ENCODE measurements at places on chromosomes 7 and 10.

DNA sequence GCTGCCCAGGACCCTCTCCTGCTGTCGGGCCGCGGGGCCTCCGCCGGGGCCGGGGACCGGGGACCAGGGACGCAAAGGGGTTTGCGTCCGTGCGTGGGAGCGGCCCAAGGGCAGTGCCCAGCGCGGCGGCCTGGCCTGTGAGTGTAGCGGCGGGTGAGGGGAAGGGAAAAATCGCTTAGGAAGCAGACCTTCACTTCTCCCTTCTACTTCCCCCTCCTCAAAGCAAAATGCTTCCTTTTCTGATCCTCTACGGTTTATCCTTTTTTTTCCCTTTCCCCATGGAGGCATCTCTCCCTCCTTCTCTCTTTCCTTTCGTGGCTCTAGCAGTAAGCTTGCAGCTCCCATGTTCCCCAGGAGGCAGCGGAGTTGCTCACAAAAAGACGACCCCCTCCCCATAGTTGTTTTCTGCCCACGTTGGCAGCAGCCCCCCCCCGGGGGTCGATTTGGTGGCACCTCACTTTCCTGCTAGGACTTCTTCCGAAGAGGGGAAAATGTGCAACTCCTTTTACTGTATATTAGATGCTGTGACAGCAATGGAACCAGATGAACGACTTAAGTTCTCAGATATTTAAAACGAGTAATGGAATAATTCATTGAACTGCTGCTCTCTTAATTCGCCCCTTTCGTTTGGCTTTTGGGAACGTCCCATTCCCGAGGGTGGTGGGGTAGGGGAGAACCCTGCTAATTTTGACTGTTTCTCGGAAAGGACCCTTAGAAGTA, 724 bp downstream of the CAPZA2 start:
- no peak for DNase-seq

DNA sequence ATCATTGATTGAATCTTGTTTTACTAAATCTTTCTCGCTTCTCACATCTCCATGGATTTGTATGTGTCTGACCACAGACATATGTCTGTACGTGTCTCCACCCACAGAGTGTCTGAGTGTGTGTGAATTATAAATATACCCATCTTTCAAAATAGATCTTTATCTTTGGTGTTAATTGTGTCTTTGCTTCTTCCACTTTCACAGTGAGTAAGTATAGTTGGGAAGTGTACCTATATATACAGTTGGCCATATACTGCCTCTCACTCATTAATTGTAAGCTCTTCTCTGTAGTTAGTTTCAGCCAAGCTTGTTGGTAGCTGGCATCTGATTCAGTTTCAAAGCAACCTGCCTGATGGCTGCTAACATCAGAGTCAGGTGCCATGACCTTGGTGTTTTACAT, 18.4 kb downstream of the EEPD1 start:
- DNase-seq = no peak

DNA sequence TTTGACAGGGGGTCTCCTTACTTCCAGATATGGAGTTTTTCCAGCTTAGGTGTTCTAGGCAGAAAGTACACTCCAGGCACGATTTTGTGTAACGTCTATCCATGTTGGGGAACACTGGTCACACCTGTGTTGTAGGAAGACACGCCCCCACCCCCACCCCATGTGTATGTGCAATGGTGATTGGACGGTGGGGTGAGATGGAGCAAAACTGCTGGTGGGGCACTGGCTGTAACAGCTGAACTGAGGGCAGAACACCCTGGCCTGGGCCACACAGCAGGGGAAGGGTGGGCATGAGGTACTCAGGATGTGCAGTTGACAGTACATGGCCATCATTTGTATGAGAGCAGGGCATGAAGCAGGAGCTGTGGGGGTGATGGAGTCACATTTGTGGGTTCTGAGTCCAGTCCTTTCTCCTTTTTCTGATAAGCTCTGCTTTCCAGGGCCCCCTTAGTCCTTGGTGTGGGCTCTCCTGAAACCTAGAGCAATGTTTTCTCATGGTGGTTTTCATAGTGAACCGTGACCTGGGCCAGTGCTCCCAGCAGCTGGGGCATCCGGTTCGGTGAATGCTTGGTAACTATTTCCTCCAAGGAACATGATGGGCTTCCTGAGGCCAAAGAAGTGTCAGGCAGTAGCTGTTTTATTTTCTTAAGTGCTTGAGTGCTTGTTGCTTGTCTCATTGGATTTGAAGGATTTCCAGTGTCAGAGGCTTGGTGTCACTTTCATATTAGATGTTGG, 63.4 kb upstream of the AQP1 start:
- no peak for DNase-seq

DNA sequence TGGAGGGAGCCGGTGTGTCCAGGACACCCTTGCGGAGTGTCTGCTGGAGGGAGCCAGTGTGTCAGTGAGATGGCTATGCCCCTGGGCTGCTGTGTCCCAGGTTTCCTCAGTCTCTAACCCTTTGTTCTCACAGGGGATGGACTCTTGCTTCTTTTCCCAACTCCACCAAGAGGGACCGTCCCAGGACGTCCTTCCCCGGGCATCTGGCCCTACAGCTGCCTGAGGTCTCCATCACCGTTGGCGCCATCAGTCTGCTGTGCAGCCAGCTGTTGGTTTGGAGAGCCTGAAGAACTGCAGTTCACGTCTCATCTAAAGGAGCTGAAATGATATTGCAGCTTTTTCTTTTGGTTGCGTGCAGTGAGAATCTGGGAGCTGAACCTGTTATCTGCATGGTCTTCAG, 136.2 kb downstream of the VIPR2 start:
- DNase-seq = no peak

DNA sequence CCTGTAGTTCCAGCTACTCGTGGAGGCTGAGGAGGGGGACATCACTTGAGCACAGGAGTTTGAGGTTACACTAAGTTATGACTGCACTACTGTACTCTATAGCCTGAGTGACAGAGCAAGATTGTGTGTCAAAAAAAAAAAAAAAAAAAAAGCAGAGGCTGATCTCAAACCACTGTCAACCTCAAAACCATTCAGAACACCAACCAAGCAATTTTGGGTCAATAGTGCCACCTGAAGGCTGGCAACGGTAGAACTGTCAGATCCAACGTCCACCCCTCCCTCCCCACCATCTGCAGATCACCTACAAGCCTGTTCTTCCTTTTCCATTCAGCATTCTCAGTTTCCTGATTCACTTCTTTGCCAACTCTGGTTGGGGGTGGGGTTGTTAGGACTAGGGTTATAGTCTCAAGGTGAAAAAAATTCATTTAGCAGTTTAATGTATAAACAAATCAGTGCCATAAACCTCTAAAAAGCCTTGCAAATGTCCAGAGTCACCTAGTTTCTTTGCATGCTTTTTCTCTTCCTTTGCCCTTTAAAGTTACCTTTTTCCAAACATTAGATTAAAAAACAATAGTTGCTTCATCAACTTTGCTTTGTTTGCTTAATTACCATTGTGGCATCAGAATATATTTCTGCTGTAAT, 2.6 kb downstream of the MRPS33 start:
- peak; percentile 78 for DNase-seq

GRCh38 chr10:117165538-117166417, 27.7 kb upstream of the VAX1 start:
- peak; percentile 69 for DNase-seq

GRCh38 chr7:12964836-12965235, 277.4 kb downstream of the ARL4A start:
- no peak for DNase-seq

- no peak for DNase-seq
Measured at GRCh38 chr7:47794016-47794415, 154.2 kb downstream of the PKD1L1 start.

GRCh38 chr7:138889582-138890498, 91.3 kb downstream of the KIAA1549 start:
- DNase-seq = no peak

DNA sequence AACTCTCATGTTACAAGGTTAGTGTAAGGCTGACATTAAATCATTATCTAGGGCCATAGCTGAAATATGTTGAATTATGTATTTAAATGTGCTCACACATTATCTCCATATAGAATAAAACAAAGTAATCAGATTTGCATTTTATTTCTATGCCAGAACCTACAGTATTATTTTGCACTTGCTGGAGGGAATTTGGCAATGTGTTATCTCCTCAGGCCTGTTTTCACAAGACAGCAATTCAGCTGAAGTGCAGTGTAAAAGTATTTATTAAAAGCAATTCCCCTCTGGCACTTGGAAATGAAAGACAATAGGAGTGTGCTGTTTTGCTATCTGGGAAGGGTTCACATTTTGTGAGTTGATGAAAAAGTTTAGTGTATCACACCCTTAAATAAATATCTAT, 276.3 kb downstream of the DNAJB9 start:
- DNase-seq = no peak

GRCh38 chr7:50682079-50682478, 100.6 kb downstream of the GRB10 start:
- no peak for DNase-seq

DNA sequence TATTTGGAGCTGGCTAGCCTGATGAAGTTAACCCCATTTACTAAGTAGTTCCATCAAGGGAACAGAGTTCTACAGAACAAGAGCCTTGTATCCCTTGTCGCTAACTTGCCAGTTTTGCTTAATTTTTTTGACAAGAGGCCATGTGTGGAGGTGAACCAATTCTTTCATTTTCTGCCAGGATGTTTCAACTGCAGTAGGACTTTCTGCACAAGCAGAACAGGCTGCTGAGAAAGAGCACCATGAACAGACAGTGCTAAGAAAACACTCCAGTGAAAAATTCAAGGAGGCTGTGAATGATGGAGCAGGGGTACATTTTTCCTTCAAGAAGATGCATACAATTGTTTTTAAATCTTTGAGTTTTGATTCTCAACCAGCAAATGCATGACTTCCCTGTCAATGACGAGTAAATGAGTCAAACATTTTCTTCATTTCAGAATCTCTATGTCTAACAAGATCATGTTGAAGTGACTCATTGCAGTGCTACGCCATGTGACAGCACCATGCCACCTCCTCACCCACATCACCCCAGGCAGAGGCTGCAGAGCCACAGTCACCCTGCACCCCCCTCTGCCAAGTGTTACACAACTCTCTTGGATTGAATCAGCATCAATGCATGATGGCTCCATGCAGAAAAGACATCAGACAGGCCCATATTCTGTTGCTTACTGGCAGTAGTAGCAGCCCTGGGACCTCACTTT, 193.1 kb downstream of the COBL start:
- DNase-seq = no peak

GRCh38 chr10:129038522-129038921, 428.5 kb upstream of the MGMT start:
- no peak for DNase-seq

GRCh38 chr7:138645284-138645683, 55.9 kb downstream of the SVOPL start:
- DNase-seq = no peak

DNA sequence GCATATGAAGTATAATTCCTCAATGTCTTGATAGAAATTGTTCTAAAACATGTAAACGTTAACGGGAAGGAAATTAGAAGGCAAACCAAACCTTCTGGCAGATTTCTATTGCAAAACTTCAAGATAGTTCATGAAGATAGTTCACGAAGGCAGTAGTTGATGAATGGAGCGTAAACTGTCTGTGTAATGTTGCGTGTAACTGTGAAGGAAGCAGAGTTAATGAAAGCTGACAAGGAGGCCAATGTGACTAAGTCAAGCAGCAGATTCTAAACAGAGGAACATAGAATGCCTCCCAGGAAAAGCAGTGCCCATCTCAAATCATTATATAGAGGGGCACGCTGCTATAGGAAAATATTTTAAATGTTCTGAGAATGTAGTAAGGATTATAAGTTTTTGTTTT, 659.7 kb upstream of the IGFBP3 start:
- DNase-seq = no peak

GRCh38 chr7:148852272-148852671, 31.8 kb downstream of the EZH2 start:
- no peak for DNase-seq

DNA sequence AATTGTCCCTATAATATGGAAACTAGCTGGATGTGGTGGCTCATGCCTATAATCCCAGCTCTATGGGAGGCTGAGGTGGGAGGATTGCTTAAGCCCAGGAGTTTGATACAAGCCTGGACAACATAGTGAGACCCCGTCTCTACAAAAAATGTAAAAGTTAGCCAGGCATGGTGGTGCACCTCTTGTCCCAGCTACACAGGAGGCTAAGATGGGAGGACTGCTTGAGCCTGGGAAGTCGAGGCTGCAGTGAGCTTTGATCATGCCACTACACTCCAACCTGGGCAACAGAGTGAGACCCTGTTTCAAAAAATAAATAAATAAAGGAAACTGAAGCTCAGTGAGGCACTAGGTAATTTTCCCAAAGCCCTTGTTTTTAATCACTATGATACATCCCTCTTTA, 15.7 kb upstream of the ERLIN1 start:
- no peak for DNase-seq

DNA sequence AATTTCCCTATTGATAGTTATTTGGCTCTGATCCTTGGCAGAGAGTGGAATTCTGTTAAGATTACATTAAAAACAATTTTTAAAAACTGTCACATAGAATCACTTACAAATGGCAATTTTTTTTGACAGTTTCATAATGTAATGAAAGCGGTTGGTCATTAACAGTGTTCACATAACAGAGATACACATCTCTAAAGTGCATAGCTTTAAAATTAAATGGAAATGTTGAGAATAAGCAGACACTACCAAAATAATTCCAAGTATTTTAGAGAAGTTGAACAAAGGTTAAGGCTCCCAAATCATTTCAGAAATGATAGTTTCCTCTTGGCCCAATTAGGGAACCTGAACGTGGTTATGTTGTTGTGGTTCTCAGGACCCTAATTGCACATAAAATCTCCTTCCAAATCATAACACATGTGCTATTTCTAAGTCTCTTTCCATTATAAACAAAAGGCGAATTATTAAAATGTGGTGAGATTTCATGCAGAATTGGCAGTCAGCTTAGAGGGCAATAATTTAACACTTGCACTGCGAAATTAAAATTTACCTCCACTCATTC, 528.9 kb upstream of the FZD8 start:
- DNase-seq = no peak

GRCh38 chr10:44908066-44908749, 2.9 kb upstream of the TMEM72 start:
- DNase-seq = no peak

DNA sequence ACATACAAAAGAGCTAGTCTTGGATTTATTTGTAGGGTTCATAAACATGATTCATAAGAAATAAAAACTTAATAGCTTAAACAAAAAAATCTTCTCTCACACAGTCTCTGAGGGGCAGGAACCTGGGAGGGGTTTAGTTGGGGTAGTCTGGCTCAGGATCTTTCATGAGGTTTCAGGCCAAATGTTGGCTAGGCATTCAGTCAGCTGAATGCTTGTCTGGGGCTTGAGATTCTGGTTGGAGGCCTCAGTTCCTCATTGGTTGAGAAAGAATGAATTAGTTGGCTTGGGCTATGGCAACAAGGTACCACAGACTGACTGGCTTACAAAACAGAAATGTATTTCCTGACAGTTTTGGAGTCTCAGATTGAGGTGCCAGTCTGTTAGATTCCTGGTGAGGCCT, 74.3 kb downstream of the ANKRD7 start:
- no peak for DNase-seq

Data from NCI-H2227 treated with DMSO at 0.1 percent for 48 hours (cell line).